Putamen (tissue), 1 donor: ENCODE measurements at places on chromosomes 5 and 9.

DNA sequence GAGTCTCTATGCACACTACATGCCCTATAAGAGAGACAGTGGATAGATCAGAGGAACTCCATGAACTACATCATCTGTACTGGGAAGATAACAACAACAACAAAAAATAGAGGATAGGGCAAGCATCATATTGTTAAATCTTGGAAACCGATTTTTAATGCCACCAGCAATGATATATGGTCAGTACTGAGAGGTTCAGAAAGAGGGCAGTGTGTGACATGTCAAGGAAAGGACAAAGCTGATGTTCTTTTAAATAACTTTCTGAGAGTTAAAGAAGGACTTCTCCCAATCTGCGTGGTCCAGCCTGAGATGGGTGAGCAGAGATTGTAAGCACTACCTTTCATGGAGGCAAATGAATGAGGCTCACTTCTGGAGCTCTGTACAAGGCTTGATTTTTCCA lies 62.0 kb upstream of the PHF24 start:
- DNase-seq, result no peak

- no peak for DNase-seq
Observed at GRCh38 chr5:19406576-19407365, 581.2 kb downstream of the CDH18 start.

- DNase-seq, result no peak
Observed at GRCh38 chr5:40687321-40687720, 7.6 kb downstream of the PTGER4 start.

DNA sequence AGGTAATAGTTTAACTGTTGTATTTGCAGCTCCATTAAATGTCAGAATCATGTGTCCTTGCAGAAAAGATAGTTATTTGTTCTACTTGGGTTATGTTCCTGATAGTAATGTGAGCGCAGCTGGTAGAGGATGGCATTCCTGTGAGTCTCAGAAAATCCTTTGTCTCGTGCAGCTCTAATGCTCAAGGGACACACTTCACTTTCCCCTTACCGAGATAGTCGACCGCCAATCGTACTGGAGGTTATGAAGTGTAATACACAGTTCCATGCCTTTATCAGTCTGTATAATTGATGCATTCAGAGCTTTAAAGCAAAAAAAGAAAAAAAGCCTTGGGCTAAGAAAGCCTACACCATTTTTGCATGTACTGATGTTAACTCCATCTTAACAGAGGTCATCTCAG lies 60.2 kb upstream of the SRP19 start:
- DNase-seq, result no peak

DNA sequence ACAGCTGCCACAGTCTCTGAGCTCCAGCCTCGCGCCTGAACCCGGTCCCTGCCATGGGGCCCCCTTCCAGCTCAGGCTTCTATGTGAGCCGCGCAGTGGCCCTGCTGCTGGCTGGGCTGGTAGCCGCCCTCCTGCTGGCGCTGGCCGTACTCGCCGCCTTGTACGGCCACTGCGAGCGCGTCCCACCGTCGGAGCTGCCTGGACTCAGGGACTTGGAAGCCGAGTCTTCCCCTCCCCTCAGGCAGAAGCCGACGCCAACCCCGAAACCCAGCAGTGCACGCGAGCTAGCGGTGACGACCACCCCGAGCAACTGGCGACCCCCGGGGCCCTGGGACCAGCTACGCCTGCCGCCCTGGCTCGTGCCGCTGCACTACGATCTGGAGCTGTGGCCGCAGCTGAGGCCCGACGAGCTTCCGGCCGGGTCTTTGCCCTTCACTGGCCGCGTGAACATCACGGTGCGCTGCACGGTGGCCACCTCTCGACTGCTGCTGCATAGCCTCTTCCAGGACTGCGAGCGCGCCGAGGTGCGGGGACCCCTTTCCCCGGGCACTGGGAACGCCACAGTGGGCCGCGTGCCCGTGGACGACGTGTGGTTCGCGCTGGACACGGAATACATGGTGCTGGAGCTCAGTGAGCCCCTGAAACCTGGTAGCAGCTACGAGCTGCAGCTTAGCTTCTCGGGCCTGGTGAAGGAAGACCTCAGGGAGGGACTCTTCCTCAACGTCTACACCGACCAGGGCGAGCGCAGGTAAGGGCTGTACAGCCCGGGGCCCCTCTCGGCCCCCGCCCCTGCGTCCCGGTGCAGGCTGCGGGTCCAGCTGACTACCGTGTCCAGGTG lies 509 bp downstream of the LVRN start:
- DNase-seq, result no peak

DNA sequence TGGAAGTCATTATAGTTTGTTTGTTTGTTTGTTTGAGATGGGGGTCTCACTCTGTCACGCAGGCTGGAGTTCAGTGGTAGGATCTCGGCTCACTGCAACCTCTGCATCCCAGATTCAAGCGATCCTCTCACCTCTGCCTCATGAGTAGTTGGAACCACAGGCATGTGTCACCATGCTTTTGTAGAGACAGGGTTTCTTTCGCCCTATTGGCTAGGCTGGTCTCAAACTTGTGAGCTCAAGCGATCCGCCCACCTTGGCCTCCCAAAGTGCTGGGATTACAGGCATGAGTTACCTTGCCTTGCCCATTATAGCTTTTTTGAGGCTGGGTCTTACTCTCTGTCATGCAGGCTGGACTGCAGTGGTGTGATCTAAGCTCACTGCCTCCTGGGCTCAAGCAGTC lies 28.8 kb downstream of the NSD1 start:
- DNase-seq, result no peak

- no peak for DNase-seq
Observed at GRCh38 chr5:153358315-153358976, 132.0 kb upstream of the GRIA1 start.

- no peak for DNase-seq
Observed at GRCh38 chr9:129351058-129351641, 173.1 kb upstream of the IER5L start.

- no peak for DNase-seq
Observed at GRCh38 chr9:114574438-114574837, 13.1 kb upstream of the ATP6V1G1 start.

DNA sequence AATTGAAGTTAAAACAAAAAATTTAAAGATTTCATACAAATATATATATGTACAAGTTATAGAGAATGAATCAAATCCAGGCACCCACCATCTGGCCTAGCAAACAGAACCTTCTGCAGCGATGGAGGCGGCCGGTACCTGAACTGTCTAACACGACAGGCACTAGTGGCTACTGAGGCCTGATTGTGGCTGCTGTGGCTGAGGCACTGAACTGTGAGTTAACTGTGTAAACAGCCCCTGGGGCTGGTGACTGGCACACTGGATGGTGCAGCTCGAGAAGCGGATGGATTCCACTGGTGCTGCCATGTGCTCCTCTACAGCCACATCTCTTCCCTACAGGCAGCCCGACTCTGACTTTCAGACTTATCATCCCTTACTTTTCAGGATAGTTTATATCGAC lies 82.4 kb downstream of the RAPGEF1 start:
- no peak for DNase-seq
